Thymus (tissue), 14 donors: ENCODE measurements at places on chromosomes 7 and 10.

DNA sequence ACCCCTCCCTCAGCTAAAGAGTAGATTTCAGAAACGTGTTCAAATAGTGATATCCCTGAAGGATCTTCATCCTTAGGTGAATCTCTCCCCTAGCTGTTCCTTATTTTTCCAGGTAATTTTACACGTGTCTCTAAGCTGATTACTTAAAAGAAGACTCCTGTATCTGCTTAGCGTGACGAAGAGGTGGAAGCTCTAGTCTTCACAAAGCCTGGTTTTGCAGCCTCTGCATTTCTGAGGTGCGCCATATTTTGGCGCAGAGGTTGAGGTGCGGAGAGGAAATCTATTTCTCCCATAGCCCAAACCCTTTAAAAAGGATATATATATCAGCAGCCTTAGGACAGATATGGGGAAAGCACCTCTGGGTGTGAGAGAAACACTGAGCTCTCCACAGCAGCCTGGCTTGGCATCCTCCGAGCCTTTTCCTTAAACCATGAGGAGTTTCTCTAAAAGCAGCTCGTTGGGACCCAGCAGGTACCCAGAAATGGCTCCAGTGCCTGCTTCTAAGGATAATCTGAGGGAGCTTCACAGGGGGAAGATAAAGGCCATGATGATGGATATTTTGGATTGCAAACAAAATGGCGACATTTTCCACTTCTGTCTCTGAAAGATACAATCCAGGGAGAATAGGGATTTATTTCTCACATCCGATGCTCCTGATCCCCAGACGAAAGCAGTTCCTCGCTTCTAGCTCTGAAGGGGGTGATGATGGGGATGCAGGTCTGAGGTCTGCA is 3.0 kb upstream of the HOXA2 start:
- DNase-seq = no peak

GRCh38 chr7:98305951-98306535 is 24.6 kb downstream of the BRI3 start:
- no peak for DNase-seq

GRCh38 chr10:21503542-21503941 is 21.9 kb downstream of the SKIDA1 start:
- no peak for DNase-seq

GRCh38 chr7:66283003-66283920 is 78.1 kb downstream of the TPST1 start:
- no peak for DNase-seq

- no peak for DNase-seq
Measured at GRCh38 chr7:516606-517456, 2.8 kb downstream of the PDGFA start.

DNA sequence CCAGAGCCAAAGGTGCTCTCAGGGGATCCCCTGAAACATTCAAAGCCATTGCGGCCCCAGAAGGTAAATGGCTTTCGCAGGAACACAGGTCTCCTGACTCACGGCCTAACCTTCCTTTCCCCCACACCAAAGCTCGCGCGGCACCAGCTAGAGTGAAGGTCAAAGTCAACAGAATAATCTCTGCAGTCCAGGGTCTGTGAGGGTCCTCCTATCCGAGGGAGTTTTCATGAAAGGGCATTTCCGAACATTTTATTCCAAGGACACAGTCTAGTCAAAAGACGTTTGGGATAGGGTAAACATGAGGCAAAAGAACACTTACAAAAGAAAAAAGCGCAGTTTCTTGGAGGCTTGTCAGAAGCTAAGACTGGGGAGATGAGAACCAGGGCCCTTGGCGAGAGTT is 559 bp upstream of the STEAP2 start:
- DNase-seq = no peak

- no peak for DNase-seq
Measured at GRCh38 chr7:158945519-158945918, 89.2 kb downstream of the DYNC2I1 start.

DNA sequence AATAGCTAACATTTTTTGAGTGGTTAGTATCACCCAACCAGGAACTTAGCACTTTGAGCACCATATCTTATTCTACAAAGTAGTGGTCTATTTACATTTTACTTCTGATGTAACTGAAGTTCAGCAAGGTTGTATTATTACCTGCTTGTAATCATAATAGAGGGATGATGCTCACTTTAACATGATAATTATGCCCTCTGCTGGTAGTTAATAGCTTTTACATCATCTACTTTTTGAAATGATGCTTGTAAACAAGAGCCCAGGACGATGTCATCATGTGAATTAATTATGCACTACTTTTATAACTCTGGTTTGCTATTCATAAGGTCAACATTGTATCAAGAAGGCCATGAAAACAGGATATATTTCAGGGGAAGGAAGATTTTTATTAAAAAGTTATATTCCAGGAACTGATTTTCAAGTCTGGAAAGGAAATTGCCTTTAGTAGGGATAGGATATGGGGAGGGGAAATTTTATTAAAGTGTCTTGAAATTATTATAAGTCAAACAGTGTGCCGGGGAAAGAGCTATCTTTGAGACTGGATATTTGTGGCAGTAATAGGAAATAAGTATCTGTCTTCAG is 80.3 kb upstream of the SCIN start:
- DNase-seq = no peak

- no peak for DNase-seq
Measured at GRCh38 chr10:68046642-68047041, 28.4 kb downstream of the HERC4 start.

GRCh38 chr7:127946847-127947246 is 84.4 kb downstream of the LRRC4 start:
- DNase-seq = no peak

DNA sequence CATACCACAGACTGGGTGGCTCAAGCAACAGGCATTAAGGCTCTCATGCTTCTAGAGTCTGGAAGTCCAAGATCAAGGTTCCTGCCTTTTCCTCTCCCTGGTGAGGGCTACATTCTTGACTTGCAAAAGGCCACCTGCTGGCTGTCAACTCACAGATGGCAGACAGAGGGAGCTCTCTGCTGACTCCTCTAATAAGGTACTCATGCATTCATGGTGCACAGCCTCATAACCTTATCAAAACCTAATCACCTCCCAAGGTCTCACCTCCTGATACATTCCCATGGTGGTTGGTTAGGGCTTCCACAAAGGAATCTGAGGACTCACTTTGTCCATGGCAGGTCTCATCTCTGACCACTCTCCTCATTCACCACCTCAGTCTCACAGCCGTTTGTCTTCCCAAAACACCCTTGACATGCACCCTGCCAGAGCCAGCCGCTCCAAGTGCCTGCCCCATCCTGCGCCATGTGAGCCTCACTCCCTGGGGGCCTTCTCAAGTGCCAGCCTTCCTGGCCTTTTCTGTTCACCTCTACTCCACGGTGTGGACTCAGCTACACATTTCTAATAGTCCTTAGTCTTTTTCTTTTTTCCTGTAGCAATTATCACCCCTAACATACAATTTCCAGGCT is 400.3 kb upstream of the ADARB2 start:
- no peak for DNase-seq

GRCh38 chr10:69846293-69846921 is 44.7 kb downstream of the COL13A1 start:
- no peak for DNase-seq

- no peak for DNase-seq
Measured at GRCh38 chr7:105837765-105838626, 38.4 kb downstream of the ATXN7L1 start.

- DNase-seq = no peak
Measured at GRCh38 chr7:12751764-12752163, 64.3 kb downstream of the ARL4A start.

GRCh38 chr7:43700646-43701499 is 28.4 kb downstream of the COA1 start:
- no peak for DNase-seq

GRCh38 chr7:150441524-150441923 is 8.9 kb upstream of the GIMAP8 start:
- DNase-seq = no peak

DNA sequence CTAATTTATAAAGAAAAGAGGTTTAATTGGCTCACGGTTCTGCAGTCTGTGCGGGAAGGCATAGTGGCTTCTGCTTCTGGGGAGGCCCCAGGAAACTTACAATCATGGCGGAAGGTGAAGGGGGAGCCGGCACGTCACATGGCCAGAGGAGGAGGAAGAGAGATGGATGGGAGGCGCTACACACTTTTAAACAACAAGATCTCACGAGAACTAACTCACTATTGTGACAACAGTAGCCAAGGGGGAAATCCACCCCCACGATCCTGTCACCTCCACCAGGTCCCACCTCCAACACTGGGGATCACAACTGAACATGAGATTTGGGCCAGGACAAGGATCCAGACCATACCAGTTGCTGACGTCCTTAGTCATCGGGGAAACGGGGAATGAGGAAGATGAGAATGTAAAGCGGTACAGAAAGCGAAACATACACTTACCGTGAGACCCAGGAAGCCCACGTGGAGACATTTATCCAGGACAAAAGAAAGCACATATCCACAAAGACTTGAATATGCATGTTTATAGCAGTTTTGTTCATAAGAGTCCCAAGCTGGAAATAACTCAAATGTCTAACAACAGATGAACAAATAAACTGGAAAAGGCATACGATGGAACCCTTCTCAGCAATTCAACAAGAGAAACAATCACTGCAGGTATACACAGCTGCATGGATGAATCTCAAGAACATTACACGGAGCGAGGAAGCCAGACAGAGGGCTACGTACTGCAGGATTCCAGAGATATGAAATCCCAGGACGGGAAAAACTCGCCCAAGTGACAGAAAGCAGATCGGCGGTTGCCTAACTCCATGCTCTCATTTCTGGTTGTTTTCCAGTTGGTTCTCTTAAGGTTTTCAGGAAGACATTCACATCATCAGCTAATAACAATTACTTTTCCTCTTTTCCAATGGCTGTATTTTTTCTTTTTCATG is 26.2 kb upstream of the INPP5A start:
- no peak for DNase-seq

- no peak for DNase-seq
Measured at GRCh38 chr10:110667620-110668343, 23.6 kb downstream of the RBM20 start.

DNA sequence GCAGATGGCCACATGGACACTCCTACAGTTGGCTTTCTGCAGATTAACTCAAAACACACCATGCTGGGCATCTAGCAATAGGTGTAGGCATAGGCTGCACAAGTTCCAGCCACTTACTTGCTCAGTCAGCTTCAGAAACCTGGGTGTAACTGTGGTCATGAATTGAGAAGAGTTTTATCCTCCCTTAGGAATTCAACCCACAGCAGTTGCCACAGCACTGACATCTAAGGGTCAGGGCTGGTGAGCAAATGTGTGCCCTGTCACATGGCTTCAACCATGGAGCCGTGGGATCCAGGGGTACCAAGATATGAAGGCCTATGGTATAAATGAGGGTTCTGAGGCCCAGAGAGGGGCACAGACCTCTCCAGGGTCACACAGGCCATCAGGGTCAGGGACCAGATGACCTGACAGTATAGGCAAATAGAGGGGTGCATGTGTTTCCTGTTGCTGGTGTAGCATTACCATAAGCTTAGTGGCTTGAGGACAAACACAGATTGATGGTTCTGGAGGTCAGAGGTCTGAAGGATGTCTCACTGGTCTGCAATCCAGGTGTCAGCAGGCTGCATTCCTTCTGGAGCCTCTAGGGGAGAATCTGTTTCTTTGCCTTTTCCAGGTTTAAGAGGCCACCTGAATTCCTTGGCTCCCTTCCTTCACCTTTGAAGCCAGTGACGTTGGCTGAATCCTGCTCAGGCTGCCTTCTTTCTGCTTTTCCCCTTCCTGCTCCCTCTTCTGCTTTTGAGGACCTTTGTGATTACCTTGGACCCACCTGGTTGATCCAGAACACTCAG is 24.1 kb downstream of the MINDY4 start:
- no peak for DNase-seq

- DNase-seq = no peak
Measured at GRCh38 chr10:74835963-74836362, 9.6 kb downstream of the KAT6B start.

DNA sequence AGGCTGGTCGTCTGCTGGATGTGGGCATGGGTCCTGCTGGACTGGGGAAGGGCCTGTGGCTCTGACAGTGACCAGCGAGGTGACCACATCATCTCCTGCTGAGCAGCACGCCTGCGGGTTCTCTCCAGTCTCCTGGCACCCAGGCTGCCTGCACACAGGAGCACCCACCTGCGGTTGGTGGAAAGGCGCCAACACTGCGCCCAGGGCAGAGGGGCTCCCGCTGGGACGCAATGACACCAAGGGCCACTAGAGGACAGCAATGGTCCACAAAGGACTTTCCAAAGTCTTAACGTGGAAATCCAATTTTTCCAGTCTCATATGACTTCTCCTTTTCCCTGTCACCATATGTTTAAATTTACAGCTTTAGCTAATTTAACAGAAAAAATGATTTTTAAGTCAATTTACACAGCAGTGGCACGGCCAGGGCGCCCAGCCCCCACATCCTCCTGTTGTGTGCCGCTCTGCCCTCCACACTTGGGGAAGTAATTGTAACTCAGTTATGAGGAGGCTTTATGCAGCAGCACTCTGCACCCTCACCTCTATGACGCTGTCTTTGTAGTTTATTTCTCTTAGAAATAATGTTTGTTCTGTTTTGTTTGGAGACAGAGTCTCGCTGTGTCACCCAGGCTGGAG is 38.1 kb downstream of the CFAP46 start:
- DNase-seq = no peak

DNA sequence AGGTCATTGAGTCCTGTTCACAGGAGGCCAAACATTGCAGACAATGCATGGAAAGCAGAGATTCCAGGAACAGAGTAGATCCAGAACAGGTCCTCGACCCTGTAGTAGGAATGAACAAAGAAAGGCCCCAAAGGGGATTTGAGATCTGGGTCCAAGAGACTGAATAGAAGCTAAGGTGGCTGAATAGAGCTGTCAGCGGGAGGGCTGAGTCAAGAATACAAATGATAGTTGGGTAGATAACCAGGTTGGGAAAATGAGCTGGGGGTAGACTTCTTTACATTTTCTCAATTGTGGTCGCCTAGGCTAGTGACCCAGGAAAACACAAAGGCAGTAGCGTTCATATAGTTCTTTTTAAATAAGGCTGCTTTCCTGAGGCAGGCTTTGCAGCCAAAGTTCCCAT is 103.4 kb upstream of the ELMO1 start:
- no peak for DNase-seq

GRCh38 chr10:11823122-11823988 is at the start of gene PROSER2:
Gene PROSER2, plus strand, starts transcription at chr10:11823356. Its CDS starts 28,722 bp downstream, at chr10:11852078.
- DNase-seq = peak; percentile 76

GRCh38 chr7:47394751-47395252 is 187.1 kb downstream of the TNS3 start:
- DNase-seq = no peak

- no peak for DNase-seq
Measured at GRCh38 chr10:126263006-126263676, 125.1 kb downstream of the ADAM12 start.

DNA sequence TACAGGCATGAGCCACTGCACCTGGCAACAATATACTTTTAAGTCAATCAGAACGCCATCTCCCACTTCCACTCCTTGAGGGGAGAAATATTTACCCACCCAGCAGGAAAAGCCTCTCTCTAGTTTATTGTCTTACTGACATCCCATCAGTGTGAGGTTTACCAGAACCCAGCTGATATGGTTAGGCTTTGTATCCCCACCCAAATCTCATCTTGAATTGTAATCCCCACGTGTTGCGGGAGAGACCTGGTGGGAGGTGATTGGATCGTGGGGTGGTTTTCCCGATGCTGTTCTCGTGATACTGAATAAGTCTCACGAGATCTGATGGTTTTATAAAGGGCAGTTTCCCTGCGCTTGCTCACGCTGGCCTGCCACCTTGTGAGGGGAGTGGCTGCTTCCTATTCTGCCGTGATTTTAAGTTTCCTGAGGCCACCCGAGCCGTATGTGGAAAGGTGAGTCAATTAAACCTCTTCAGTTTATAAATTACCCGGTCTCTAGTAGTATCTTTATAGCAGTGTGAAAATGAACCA is 37.5 kb upstream of the TPK1 start:
- DNase-seq = no peak

- DNase-seq = no peak
Measured at GRCh38 chr10:30637881-30638467, 8.4 kb upstream of the LYZL2 start.

GRCh38 chr7:53675835-53676234 is 640.4 kb downstream of the POM121L12 start:
- DNase-seq = no peak
